ENCODE measurements at places on chromosomes 3 and 15. TPM values are rescaled to one million over a fixed set of nuclear protein-coding genes. Genes with fewer than 3 reads are reported as not detected.

- DNase-seq, result no peak
Measured at GRCh38 chr3:109683746-109684145, 346.4 kb upstream of the DPPA4 start.

- DNase-seq, result no peak
Measured at GRCh38 chr3:53849916-53850315, 3.5 kb downstream of the IL17RB start.

- peak; percentile 96 for DNase-seq
Measured at GRCh38 chr3:141796889-141797781, 33.9 kb downstream of the GRK7 start.

DNA sequence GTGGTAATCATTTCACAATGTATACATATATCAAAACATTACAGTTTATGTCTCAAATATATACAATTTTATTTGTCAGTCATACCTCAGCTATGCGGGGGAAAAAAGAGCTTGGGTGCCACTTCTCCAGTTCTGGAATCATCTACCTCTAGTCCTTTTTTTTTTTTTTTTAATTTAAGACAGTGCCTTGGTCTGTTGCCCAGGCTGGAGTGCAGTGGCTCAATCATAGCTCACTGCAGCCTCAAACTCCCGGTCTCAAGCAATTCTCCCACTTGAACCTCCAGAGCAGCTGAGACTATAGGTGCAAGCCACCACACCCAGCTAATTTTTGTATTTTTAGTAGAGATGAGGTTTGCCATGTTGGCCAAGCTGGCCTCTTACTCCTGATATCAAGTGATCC, 67.4 kb downstream of the TMEM266 start:
- no peak for DNase-seq

GRCh38 chr3:116018646-116019045, 395.3 kb downstream of the GAP43 start:
- no peak for DNase-seq

GRCh38 chr3:74661672-74662071, 47.2 kb upstream of the CNTN3 start:
- DNase-seq, result no peak

Gene GRK7
- total RNA-seq, result not detected

Gene SCN11A
- total RNA-seq, result 0.14 TPM

Gene CCR8
- not detected for total RNA-seq

Gene CTSH
- total RNA-seq, result 19.7 TPM
